Activated naive CD8-positive, alpha-beta T cell treated with anti-CD3 and anti-CD28 coated beads, Interleukin-2, amount 50 U/mL, for 24 hours (primary cell): ENCODE measurements at places on chromosomes 2 and 18.

DNA sequence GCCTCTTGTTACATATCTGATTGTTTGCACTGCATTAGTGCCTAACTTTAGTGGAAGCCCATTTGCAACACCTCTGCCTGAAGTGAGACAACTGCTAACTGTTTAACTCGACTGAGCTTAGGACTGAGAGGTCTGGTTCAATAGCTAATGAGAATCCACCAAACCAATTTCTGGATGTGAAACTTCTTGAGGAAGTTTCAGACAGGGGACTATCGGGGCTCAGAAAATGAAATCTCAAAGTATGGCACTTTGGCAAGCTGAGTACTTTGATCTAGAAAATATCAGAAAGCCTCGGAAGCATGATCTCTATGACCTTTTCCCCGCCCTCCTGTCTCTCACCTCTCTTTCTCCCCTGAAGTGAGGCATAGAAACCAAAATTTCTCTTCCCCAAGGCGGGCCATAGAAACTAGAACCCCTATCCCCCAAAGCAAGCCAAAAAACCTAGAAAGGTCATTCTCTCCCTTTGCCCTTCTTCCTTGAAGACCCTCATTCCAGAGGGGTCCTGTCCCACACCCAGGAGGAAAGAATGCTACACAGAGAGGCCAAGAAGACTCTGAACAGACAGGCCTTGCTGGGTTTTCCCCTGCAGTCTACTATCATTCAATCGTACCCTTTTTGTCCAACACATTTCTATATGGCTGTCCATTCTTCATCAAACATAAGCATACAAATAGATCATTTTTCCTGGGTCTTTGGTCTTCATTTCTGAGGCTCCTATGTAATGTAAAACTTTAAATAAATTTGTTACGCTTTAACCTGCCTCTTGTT, 69.6 kb upstream of the CREB1 start:
- DNase-seq: no peak

- DNase-seq: no peak
Measured at GRCh38 chr18:58541146-58541788, 87.6 kb downstream of the ALPK2 start.

DNA sequence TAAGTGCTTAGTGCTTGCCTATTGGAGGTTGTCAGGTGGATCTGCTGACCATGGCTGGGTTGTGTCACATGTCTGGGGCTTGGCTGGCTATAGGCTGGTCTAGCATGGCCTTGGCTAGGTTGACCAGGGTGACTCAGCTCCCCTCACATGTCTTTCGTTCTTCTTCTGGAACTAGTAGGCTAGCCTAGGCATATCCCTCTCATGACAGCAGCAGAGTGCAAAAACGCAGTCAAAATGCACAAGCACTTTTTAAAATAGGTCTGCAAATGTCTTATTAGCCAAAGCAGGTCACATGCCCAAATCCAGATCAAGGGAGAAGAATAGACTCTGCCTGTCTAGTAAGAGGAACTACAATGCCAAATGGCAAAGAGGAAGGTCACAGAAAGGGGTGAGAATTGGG, 179.7 kb upstream of the ACVR2A start:
- DNase-seq: no peak

GRCh38 chr18:6574631-6575030, 154.9 kb upstream of the ARHGAP28 start:
- DNase-seq: no peak

DNA sequence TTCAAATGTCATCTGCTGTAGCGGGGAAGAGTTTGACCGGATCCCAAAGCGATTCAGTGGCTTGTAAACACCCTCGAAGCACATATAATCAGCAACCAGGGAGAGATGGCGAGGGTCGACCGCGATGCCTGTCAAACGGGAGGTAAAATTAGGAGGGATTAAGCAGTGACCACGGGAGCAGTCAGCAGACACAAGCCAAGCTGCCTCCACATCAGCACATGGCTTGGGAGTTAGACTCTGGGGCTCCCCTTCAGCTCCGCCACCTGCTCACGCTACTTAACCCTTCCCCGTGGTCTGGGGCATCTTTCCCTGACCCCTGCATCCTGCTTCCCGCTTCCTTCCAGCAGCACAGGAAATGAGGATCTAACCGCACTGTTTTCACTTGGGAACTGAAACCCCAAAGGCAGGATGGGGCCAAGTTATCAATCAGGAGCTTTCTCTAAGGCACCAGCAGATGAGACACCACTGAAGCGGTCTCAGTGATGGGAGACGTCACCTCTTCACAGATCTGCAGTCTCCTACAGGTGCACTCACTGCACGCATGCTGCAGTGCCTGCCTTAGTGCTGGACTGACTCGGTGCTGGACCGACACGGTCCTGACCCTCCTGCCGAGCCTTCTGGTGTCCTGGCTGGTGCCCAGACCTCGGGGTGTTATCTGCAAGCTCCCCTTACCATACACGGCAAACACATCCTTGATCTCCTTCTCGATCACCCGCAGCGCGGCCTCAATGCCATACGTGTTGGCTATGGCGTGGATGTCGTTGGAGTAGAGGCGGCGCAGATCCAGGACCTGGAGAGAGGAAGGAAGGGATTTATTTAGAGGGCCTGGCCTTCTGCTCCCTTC, 77.5 kb downstream of the POLR1A start:
- DNase-seq: no peak

DNA sequence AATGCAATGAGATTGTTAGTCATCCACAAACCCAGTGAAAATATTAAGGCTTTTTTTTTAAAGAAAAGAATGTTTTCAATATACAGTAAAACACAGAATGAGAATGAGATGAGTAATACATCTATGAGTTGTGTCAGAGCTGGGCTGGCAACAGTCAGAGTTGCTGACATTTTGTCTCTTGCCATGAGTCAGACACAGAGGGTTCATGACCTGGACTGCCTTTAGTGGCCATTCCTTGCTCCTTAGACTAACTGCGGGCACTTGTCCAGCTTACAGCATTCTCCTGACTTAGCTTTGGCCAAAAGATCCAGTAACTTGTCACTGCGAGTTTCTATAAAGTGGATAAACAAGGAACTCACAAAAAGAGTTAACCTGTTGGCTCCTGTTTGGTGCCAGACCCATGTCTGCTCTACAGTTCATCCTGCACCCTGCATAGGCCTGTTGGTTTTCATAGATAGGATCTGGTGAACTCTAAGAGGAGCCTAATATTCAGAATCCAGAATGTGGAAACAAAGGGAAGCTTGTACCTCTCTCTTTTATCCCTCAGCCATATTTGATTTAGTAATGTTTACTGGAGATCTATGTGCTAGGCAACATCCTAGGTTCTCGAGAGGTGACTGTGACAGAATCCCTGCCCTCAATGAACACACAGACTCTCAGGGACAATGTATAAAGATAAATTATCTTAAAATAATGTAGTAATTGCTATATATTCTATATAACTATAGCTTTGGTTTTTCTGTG, 391.5 kb upstream of the VWC2L start:
- no peak for DNase-seq

DNA sequence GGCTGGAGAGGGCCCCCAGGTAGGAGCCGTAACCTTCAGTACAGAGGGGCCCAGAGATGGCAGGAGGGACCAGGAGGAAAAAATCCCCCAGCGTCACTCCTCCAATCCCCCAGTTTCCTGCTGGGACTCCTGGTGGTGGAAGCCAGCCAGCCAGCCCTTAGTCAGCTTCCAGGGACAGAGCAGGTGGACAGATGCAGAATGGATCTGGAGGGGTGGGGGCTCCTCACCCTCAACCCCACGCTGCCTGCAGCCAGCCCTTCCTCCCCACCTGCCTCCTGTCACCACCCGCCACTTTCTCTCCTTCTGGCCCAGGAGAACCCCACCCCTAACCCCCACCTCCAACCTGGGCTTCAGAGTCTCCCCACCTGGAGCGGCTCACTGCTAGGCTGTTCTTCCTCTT, 21.1 kb downstream of the EMX1 start:
- DNase-seq: no peak
